Epithelial cell of proximal tubule (primary cell): ENCODE measurements at places on chromosomes 7 and 10. TPM values are rescaled to one million over a fixed set of nuclear protein-coding genes. Genes with fewer than 3 reads are reported as not detected.

AUTS2 gene
- total RNA-seq, result 7.3 and 10.0 TPM in 2 replicates

- no peak for DNase-seq
Measured at GRCh38 chr7:144524271-144524670, 120.8 kb upstream of the NOBOX start.

DNA sequence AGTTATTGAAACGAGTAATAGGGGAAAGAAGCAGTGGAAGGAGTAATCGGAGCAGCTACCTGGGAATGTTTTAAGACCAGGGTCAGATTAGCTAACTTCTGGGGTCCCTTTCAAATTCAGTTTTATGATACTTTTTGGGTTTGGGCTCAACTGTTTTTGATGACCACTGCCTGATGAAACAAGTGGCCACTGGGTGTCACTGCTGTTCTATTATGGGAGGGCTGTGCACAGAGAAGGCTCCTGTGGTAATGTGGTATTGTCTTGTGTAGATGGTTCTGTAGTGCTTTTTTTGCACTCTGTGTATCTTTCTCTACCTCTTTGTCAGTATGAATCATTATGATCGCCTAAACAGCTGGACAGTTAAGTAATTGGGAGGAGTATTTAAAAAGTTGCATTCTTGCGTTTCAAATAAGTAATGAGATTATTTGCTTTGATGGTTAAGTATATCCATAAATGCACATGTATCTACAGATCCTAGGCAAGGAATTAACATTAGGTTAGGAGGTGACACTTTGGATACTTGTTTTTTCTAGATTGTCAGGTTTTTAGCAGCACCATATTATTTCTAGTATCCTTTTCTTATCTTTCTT, 128.4 kb downstream of the ABCA13 start:
- DNase-seq, result no peak

ASB13 gene
- total RNA-seq, result 12.3 and 12.8 TPM in 2 replicates

FAM25A gene
- not detected in 2 replicates for total RNA-seq

DRGX gene
- not detected in 2 replicates for total RNA-seq

- DNase-seq, result no peak
Measured at GRCh38 chr10:127100983-127101615, 95.3 kb downstream of the INSYN2A start.

GRCh38 chr7:141956084-141956483, 9.3 kb upstream of the CLEC5A start:
- DNase-seq, result no peak

DNA sequence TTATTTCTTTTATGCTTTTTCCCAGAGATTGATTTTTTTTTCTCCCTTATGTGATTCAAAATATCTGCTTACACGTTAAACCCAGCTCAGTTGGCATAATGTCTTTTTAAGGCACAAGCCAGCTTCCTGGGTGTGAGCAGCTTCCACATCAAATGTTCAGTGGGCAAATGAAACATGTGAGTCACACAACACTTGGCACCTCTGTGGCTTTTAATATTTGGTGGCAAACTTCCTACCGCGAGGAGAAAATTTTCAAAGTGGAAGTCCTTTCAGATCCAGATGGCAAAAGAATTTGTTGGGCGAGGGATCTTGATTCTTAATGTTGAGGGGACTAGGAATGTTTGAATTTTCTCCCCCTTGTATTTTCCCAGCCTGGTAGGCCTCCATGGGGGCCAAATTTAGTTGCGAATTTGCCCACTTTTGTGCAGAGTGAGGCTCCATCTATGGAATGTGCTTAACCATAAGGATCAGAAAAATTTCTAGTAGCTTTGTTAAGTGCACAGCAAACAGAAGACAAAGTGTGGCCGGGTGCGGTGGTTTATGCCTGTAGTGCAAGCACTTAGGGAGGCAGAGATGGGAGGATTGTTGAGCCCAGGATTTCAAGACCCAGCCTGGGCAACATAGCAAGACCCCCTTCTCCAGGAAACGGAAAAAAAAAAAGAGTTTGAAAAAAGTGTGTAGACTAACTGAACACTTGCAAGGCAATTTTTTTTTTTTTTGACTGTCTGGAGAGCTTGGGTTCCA, 31.0 kb downstream of the CUX1 start:
- no peak for DNase-seq

- DNase-seq, result no peak
Measured at GRCh38 chr7:50480797-50481196, 30.6 kb upstream of the FIGNL1 start.

DNA sequence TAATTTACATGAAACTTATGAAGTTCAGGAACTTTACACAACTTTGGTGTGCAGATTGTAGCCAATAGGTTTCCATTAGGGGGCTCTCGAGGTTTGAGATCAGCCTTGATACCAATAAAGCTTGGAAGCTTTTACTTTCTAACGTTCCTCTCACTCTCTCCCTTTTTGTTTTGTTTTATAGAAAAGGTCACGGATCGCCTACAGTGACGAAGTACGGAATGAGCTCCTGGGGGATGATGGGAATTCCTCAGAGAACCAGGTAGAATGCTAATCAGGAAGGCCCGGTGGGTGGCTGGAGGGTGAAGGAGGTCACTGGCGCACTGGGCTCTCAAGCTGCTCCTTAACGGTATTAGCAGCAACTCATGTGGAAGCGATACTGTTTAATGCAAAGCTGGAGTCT, 79.9 kb downstream of the VTI1A start:
- no peak for DNase-seq

DNA sequence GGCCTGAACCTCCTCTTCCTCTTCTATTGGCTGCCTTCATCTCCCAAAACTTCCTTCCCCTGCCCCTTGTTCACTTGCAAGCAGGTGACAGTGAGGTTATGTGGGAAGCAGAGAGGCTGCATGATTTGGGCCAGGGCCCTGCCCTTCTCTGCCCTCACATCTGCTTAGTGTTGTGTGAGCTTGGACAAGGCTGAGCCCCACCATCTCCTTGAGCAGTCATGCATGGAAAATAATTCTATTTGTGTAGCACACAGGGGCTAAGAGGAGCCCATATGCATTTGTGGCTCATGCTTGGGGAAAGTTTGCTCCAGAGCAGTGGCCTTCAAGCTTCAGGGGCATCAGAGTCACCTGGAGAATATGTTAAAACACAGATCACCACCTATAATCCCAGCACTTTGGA, 26.8 kb upstream of the AQP1 start:
- no peak for DNase-seq

- DNase-seq, result peak; percentile 37
Measured at GRCh38 chr10:99983280-99983988, 26.3 kb downstream of the DNMBP start.

GRCh38 chr7:132130497-132130896, 445.8 kb downstream of the PLXNA4 start:
- DNase-seq, result no peak

RPP30 gene
- 52.8 and 65.3 TPM in 2 replicates for total RNA-seq

- DNase-seq, result peak; percentile 29
Measured at GRCh38 chr10:25017154-25017590, 760 bp downstream of the THNSL1 start.

OIT3 gene
- total RNA-seq, result 0.29 TPM in 1 of 2 replicates, not detected in the other

GRCh38 chr10:74118804-74119203, 31.8 kb downstream of the AP3M1 start:
- no peak for DNase-seq

DNA sequence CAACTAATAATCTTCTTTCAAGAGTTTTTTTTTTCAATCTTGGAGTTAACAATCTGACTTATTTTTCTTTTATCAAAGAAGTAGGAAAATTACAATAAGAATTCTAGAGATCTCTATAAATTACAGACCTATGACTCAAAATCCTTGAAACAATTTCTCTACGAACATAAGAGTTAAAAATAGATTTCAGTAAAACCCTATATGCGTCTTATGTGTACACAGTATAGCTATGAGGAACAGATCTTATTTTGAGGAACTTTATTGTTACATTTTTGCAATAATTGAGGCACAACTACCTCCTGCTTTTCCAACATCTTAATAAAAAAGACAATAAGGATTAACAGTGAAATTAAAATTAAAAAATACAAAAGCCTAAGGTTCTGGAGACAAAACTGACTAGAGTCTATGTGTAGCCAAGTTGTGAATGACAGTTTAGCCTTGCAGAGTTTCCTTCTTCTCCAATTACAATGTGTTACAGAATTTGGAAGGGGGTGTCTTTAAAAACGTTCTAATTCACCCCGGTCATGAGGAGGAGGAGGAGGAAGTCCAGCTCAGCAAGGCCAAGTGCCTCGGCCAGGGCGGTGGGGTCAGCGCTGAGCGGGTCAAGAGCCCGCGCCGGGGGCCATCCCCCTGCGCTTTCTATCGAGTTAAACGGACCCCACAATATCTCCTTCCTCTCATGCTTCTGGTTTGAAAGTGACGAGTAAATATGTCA, 40.5 kb downstream of the AMZ1 start:
- DNase-seq, result no peak

GRCh38 chr10:13100349-13101294, 659 bp downstream of the OPTN start:
- DNase-seq, result peak; percentile 12

GRCh38 chr10:84257343-84258020, 12.6 kb downstream of the RGR start:
- DNase-seq, result no peak
